Activated CD8-positive, alpha-beta memory T cell treated with anti-CD3 and anti-CD28 coated beads for 1 hour (primary cell): ENCODE measurements at places on chromosomes 12 and 14.
A peak's percentile ranks its signal among the peaks of the same experiment; 100 is the strongest.

DNA sequence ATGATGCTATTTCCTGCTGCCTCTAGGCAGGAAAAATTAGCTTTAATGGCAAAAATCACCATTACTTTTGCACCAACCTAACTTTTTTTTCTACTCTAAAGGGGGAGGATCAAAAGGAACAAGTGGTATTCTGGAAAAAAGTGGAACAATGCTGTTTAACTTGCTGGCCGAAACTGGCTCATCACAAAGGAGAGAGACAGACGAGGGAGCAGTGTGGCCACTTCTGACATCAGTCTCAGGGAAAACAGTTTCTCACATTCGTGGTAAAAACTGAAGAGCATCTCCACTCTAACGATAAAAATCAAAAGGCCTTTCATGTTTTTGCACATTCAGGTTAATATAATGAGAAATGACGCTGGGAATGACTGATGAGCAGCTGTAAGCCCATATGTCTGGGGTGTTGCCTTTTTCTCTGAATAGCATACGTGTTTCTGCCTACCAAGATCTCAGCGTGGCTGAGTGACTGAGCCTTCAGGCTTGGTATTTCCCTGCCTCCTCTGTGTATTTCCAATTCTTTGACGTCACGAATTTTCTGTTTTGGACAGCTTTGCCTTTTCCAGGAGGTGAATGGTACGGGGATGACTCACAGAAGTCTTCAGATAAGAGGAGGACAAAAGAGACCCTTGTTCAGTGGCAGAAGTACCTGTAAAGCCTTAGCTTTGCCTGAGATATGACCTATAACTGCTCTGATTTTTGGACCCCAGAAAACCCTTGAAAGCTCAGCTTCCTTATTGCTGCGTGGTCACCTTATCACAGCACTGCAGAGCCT is 358.8 kb downstream of the GLT1D1 start:
- DNase-seq = no peak

- no peak for DNase-seq
These were observed 3.2 kb upstream of the HOXC11 start for GRCh38 chr12:53969588-53970259.

- peak; percentile 11 for DNase-seq
These were observed 508.6 kb downstream of the FLRT2 start for GRCh38 chr14:86038387-86039042.

DNA sequence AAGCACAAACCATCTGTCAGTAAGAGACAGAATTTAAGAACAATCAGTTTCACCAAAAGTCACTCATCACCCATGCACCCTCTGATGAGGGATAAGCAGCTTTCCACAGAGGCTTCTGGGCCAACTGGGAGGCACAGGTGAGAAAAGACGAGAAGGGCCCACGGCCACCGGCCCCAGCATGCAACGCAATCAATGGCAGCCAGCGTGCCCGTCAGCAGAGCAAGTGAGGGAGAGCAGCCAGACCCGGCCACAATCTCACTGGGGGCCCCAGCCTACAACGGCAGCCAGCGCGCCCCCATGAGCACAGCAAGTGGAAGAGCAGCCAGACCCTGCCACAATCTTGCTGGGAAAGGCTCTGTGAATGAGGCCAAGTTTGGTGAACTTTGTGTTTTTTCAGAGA is 13.3 kb downstream of the ANKLE2 start:
- DNase-seq = no peak

GRCh38 chr12:25074113-25074512 is 120.8 kb downstream of the DNAI7 start:
- DNase-seq = no peak

GRCh38 chr12:81758421-81759189 is 545 bp downstream of the PPFIA2 start:
- DNase-seq = no peak

DNA sequence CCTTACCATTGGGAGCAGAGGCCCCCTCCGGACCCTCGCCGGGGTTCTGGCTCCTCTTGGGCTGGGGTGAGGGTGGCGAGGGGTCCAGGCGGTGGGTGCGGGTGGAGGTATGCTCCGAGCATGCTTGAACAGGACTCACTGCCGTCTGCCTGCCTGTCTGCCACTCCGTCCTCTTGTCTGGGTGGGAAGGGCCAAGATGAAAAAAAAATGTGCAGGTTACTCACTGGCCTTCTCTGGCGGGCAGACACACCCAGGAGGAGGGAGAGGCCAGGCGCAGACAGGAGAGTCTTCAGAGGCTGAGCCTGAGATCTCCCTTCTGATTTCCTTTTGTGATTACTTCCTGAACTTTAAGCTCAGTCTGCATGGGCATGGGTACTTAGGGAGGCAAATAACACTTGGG is 76.1 kb downstream of the STON2 start:
- DNase-seq = no peak

GRCh38 chr14:22096514-22096895 is 422.9 kb upstream of the OR4E1 start:
- DNase-seq = no peak

DNA sequence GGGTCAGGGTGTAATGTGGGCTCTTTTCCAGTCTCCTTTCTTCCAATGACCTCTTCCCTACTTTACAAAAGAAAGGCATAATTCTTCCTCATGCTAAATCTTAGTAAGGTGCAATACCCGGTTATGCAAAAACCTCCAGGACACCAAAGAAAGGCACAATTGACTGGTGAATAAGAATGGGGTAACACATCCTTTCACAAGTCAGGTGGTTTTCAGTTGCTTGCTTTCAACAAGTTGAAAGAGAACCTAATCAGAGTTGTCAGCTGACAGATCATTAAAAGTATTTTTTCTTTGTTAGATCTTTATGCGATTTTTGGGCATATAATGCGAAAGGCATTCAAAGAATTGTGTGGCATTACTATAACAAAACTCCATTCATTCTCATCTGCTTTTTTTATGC is 1.3 kb upstream of the AEBP2 start:
- DNase-seq = no peak

- no peak for DNase-seq
These were observed 41.3 kb downstream of the RESF1 start for GRCh38 chr12:32000373-32001005.

DNA sequence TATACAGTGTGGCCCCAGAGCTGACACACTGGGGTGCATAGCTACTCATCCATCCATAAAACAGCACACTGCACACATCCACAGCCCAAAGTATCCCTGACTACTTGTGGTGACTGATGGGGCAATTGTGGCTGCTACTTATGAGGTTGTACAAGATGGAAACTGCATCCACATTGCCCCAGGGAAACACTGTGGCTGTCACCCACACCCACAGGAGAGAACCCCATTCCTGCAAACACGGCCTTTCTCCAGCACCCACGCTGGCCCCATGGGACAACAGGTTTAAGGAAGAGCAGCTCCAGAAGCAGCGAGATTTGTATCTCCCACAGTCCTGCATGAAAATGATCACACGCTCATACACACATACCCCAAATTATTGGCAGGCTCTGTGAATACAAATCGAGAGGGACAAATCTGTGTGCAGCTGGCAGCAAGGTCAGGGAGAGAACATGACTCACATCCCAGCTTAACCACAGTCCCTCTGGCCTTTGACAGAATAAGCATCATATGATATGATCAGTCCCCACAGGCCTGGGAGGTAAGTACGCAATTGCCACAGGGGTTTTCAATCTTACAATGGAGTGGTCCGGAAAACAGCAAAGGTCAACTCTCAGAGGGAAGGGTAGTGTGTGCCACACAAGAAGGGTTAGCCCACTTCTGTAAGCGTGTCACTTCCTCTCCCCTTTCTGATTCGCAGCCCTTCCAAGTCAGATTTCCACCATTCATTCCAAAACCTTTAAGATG is 61.9 kb downstream of the ESR2 start:
- DNase-seq = no peak

- no peak for DNase-seq
These were observed 10.5 kb downstream of the ARG2 start for GRCh38 chr14:67630186-67630585.

- no peak for DNase-seq
These were observed 83.8 kb downstream of the CCER1 start for GRCh38 chr12:90870971-90871725.

- no peak for DNase-seq
These were observed 2.1 kb upstream of the TEDC1 start for GRCh38 chr14:105488781-105489541.

DNA sequence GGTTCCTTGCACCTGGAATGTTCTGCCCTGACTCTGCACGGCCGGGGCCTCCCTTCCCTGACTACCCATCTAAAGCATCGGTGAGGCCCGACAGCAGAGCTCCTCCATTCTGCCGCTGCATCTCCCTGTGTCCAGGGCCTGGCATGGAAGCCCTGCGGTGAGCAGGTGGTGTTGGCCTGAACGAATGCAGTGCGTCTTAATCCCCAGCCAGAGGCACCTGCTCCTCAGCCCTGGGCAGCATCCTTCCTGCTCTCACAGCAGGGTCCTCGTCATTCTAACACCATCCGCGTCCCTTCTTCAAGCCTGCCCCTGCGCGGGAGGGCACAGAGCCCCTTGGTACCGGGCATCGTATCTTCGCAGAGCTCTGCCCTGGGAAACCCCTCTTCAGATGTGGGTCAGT is 15.4 kb downstream of the BEGAIN start:
- DNase-seq = no peak

GRCh38 chr12:6074979-6075585 is 49.4 kb downstream of the VWF start:
- DNase-seq = no peak
